T-cell (primary cell): ENCODE measurements at places on chromosomes 3 and 15. TPM values are rescaled to one million over a fixed set of nuclear protein-coding genes. Genes with fewer than 3 reads are reported as not detected.

Gene SERPINI2
- total RNA-seq: not detected

DNA sequence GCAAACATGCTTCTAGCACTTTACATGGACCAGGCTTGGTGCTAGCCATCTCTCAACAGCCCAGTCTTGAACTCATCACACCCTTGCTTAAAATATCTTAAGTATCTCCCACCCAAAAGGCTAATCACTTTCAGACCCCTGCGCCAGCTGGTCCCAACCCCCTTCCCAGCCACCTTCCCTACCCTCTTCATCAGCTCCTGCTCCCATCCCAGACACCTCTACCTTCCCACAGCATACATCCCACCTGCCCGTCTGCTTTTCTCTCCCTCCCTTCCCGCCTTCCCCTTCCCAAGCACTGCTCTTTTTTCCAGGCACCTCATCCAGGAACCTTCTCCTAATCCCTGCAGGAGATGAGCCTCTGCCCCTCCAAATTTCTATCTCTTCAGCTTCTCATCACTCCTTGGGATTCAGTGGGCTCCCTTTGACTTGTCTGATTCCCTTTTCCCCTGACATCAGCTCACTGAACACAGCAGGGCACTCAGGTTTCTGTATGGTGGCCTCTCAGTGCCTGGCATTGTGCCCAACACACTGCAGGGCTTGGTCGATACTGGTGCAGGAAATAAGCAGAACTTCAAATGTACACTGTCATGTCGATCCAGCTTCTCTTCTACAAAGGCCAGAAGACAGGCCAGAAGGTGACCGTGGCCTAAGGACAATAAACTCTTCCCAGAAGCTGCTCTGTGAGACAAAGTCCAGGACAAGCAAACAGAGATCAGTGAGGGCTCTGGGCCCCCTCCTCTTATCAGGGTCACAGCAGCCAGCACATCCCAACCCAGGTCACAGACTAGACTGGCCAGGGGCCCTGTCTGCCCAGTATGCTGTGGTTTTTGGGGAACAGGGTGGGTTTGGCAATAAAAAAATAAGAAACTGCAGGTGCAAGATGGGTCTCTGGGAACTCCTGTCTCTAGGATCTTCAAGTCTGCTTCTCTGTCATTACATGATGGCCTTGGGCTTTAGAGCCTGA is 2.2 kb upstream of the ITIH1 start:
- no peak for DNase-seq

DNA sequence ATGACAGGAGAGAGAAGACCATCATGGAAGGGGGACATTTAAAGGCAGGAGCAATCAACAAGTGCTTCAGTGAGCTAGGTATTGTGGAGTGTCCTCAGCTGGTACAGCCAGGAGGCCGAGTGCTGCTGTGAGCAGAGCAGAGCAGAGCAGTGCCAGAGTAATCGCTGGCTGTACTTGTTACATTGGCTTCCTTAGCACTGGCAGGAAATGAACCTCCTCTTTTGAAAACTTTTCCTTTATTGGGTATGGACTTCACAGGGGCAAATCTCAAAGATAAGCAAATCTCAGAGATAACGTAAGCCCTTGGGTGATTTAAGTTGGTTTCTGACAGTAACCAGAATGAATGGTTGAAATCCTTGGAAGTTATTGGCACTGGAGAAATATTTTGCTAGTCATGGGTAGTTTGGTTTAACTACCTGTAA is 2.1 kb downstream of the SH3GL3 start:
- no peak for DNase-seq

- DNase-seq: no peak
Observed at GRCh38 chr15:89410039-89410435, 75.4 kb upstream of the POLG start.

- DNase-seq: peak; percentile 80
Observed at GRCh38 chr3:32457971-32458471, 44.6 kb downstream of the CMTM6 start.
